ENCODE measurements at places on chromosomes 3 and 15.

DNA sequence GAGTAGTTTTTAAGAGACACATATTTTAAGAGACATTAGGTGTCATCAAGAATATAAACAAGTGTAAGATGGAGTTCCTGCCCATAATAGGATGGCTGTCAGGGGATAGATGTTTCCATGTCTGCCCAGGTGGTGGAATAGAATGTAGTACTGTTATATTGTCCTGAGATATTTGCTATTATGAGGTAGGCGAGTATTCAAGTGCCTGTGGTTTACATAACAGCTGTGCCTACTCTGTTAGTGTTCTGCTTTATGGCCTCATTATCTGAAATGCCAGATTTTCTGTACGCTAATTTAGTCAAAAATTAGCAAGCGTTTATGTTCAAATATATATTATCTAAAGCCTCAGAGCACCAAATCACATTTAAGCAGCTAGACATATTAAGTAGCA is 360.2 kb upstream of the ROPN1 start:
- no peak for DNase-seq

DNA sequence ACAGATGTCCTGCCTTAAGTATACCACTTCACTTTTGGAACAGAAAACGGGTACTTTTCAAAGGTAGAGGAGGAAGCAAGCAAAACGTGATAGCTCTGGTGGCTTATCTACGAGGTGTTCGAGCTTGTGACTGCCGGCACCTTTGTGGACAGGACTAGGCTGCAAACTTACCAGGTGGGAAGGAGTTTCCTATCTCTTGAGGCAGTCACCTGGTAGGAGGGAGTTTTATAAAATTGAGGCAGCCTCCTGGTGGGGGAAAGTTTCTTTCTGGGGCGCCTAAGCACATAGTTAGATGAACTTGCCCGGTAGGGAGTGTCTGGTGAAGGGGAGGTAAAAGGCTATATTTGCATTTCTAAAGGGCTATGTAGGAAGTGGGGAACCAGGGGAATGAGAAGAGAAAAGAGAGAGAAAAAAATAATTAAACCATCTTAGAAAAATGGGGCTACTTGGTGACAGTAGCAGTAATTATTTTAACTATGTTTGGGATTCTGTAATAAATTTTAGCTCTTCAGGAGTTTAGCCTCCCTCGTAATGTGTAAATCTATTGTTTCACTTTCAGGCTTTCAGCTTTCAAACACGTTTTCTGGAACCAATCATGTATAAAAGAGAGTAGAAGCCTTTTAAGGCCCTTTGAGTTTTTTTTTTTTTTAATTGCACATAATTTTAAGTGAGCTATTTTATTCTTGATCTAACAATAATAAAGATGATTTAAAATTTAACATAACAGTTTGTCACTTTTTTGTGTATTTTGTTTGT is 131.0 kb downstream of the IL5RA start:
- no peak for DNase-seq

- DNase-seq, result no peak
Measured at GRCh38 chr3:156497326-156497725, 57.6 kb downstream of the SSR3 start.

- DNase-seq, result no peak
Measured at GRCh38 chr3:89762405-89762804, 655.0 kb downstream of the EPHA3 start.

- DNase-seq, result no peak
Measured at GRCh38 chr3:193029800-193030199, 112.1 kb upstream of the MB21D2 start.

DNA sequence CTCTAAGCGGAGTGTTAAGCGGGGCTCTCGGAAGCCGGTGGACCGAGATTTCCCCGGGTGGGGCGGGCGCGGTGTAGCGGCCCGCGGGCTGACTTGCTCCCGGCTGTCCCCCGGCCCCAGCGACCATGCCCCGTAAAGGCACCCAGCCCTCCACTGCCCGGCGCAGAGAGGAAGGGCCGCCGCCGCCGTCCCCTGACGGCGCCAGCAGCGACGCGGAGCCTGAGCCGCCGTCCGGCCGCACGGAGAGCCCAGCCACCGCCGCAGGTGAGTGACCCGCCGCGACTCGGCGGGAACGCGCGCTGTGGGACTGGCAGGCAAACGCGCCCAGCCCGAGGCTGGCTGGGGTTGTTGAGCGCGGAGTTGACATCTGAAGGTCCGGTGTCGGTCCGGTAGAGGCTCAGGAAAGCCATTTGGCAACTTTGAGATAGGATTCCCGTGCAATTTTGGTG is 1.3 kb downstream of the SMC4 start:
- DNase-seq, result peak; percentile 35

DNA sequence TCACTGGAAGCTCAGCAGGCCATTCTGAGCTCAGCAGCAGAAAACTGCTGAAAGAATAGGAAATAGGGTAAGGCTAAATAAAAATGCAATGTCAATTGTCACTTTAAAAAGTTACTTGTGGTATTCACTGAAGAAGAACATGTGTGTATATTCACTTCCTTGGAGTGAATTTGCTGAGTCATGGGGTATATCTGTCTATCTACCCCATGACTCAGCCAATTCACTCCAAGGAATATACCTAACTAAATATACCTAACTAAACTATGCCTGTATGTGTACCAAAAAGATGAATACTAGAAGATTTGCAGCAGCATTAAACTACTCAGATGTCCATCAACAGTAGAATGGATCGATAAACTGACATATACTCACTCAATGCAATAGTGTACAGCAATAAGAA is 69.5 kb upstream of the KCNAB1 start:
- DNase-seq, result no peak

- DNase-seq, result no peak
Measured at GRCh38 chr3:13687517-13687943, 138.6 kb downstream of the FBLN2 start.

DNA sequence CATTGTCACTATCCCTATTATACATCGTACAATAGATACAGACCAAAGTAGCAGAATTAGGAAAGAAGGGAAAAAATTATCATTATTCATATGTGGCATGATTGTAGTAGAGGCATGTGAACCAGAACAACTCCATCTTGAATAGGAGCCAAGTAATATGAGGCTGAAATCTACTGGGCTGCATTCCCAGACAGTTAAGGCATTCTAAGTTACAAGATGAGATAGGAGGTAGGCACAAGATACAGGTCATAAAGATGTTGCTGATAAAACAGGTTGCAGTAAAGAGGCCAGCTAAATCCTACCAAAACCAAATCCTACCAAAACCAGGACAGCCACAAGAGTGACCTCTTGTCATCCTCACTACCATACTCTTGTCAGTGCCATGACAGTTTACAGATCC is 1035.4 kb upstream of the SEMA6D start:
- DNase-seq, result no peak

GRCh38 chr3:11059090-11059798 is 66.7 kb downstream of the SLC6A1 start:
- peak; percentile 58 for DNase-seq

DNA sequence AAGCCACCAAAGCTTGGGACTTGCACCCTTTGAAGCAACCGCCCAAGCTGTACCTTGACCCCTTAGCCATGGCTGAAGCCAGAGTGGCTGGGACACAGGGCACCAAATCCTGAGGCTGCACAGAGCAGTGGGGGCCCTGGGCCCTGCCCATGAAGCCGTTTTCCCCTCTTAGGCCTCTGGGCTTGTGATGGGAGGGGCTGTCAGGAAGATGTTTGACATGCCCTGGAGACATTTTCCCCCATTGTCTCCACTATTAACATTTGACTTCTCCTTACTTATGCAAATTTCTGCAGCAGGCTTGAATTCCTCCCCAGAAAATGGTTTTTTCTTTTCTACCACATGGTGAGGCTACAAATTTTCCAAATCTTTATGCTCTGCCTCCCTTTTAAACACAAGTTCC is 522.2 kb downstream of the EDEM1 start:
- no peak for DNase-seq

- no peak for DNase-seq
Measured at GRCh38 chr15:89506026-89506686, 9.8 kb upstream of the RHCG start.

- no peak for DNase-seq
Measured at GRCh38 chr3:61789861-61790260, 228.5 kb downstream of the PTPRG start.

DNA sequence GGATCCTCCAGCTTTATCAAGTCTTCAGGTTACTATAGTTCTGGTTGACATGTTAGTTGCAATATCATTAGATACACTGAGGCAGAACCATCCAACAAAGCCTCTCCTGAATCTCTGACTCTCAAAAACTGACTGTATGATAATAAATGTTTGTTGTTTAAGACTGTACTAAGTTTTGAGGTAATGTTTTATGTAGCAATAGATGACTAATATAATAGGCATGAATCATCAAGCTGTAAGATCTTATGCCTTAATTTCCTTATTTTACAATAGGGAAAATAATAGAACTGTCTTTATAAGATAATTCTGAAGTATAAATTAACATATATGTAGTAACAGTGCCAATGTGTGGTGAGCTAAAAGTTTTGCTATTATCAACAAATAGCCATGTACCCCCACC is 88.9 kb upstream of the TBC1D5 start:
- DNase-seq, result peak; percentile 72

- peak; percentile 13 for DNase-seq
Measured at GRCh38 chr15:32909431-32909830, 191.6 kb downstream of the GREM1 start.

Data from inflammatory macrophage treated with lipopolysaccharide for 4 hours (primary cell).